Right lobe of liver (tissue), 6 donors: ENCODE measurements at places on chromosomes 6 and 20. TPM values are rescaled to one million over a fixed set of nuclear protein-coding genes. Genes with fewer than 3 reads are reported as not detected.

- DNase-seq: no peak
These were observed 227.0 kb downstream of the BMP2 start for GRCh38 chr20:6994452-6994851.

GRCh38 chr6:159044899-159045727, at the start of gene TAGAP:
TSS of gene TAGAP (minus strand) at chr6:159044991. CDS start at chr6:159044146, 845 bp downstream.
- peak; percentile 69 for DNase-seq

- DNase-seq: no peak
These were observed 67.9 kb downstream of the DNAAF9 start for GRCh38 chr20:3339571-3339970.

GRCh38 chr6:40719671-40720374, 132.7 kb upstream of the LRFN2 start:
- no peak for DNase-seq

DNA sequence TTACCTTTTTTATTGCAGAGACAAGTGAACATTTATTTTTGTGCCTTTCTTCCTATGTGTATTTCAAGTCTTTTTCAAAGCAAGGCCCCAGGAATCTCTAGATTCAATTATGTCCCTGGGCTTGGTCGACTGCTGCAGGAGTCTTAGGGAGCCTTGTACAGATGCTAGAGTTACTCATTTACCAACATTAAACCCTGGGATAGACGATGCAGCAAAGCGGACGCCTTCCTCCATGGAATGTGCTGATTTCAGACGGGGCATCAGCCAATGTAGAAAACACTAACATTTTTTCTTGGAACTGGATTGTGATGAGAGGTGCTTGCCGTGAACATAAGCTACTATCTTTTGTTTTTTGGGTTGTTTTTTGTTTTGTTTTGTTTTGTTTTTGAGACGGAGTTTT, 55.9 kb downstream of the CD164 start:
- DNase-seq: no peak

- no peak for DNase-seq
These were observed 8.2 kb upstream of the SLC2A12 start for GRCh38 chr6:134060491-134061106.

DNA sequence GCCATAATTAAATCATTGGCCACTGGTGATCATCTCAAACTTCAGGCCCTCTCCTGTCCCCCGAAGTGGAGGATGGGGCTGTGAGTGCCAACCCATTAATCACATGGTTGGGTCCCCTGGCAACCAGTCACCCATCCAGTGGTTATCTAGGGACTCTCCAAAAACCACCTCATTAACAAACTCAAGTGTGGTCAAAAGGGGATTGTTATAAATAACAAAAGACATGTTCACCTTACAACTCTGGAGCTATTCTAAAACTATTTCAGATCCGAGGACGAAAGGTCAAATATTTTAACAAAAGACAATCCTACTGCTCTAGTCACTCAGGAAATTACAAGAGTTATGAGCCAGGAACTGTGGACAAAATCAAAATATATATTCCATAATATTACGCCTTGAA, 95.5 kb upstream of the PRND start:
- no peak for DNase-seq

DNA sequence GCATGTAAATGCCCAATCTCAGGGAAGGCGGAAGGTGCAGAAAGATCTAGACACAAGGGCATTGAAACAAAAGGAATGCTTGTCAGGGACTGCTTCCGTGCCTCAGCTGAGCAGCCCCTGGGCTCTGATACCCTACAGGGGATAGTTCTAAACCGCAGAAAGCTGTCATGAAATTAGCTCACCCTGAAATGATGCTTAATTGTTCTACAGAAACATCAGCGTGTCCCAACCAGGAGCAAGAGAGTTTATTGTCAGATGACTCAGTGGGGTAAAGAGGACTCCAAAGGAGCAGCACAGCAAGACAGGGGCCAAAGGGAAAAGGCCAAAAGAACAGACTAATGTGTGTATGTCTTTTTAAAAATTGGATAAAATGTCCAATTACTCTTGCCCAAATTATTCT, 258.4 kb upstream of the JARID2 start:
- no peak for DNase-seq

DNA sequence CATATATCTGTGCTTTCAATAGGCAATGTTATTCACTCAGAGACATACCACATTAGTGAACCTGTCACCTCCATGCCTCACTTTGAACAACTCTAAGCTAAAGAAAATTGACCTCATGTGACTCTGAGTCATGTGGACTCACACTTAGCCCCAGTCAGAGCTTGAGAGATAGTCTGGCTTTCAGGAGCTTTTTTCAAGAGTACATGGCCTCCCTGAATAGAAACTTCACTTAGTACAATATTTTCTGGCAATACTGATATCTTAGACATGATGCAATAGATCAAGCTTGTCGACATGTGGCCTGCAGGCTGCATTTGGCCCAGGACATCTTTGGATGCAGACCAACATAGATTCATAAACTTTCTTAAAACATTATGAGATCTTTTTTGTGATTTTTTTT, 8.5 kb downstream of the SPTLC3 start:
- DNase-seq: no peak

Gene TAF11
- total RNA-seq: 10.8 TPM

Gene KCNK17
- total RNA-seq: 0.32 TPM

Gene OOEP
- total RNA-seq: not detected

Gene DDO
- 4.6 TPM for total RNA-seq

Gene GGTLC1
- total RNA-seq: not detected

Gene COX4I2
- not detected for total RNA-seq
